Lower lobe of right lung (tissue), 2 donors: ENCODE measurements at places on chromosomes 7 and 10.

DNA sequence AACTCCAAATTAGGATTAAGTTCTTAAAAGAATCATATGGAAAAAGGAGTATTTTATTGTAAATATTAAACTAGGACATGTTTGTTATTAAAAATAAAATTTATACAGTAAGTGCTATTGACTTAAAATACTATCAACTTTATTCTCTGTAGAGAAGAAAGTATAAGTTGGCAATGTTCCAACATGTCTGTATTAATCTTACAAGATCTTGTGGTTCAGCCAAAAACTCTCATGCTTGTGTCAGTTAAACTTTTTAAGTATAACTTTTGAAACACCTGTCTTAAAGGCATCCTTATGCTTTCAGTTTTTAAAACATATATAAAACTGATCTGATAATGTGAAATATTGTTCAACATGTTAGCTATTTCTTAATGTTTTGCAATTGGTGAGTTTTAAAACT, 160.7 kb downstream of the ZEB1 start:
- H3K4me1 ChIP-seq = no peaks in the 10 kb centered on the region
- no peaks in the 10 kb centered on the region for H3K36me3 ChIP-seq
- H3K27me3 ChIP-seq = no peaks in the 10 kb centered on the region
- H3K4me3 ChIP-seq = no peak overlapping the region
- no peak overlapping the region for H3K27ac ChIP-seq

DNA sequence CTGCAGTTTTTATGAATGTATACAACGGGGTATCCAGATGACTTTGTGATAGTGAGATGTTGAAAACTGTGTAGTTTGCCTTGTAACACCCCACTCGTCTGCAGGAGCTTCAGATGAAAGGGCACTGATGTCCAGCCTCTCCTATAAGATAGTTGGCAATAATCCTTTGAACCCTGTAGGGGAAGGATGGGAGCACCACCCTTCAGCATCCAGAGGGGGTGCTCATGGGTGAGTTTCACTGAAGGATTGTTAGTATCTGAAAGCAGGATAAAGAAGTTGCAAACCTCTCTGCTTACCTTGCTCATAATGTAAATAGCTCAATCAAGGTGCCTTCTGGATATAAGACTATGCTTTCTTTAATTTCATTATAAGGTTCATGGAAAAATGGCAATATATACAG, 201.5 kb downstream of the TMEM178B start:
- H3K27me3 ChIP-seq = no peaks in the 10 kb centered on the region
- H3K27ac ChIP-seq = no peak overlapping the region
- H3K36me3 ChIP-seq = no peaks in the 10 kb centered on the region
- no peak overlapping the region for H3K4me3 ChIP-seq
- DNase-seq = no peak

- no peaks in the 10 kb centered on the region for H3K4me1 ChIP-seq
- H3K36me3 ChIP-seq = no peaks in the 10 kb centered on the region
- no peak overlapping the region for H3K4me3 ChIP-seq
- H3K27me3 ChIP-seq = no peaks in the 10 kb centered on the region
Measured at GRCh38 chr7:14351167-14351566, 361.7 kb upstream of the ETV1 start.

DNA sequence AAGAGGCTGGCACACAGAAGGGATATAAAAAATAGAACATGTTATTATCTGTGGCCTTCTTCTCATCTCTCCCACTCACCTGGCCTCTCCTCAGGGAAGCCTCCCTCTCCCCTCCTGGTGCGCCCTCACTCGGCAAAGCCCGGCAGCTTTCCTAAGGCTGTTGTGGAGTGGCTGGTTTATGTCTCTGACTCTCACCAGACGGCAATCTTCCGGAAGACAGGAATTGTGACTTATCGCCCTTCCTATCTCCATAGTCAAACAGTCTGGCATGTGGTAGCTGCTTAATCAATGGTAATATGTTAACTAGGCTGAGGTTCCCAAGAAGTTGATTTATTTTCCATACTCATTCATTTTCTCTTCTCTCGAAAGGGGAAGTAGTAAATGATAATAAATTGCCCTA, 78.7 kb downstream of the ATXN7L1 start:
- H3K36me3 ChIP-seq = no peaks in the 10 kb centered on the region
- H3K27me3 ChIP-seq = no peaks in the 10 kb centered on the region
- no peak overlapping the region for H3K4me3 ChIP-seq
- no peak for DNase-seq

GRCh38 chr10:1273372-1274105, 217.4 kb downstream of the WDR37 start:
- DNase-seq = no peak
- no peaks in the 10 kb centered on the region for H3K36me3 ChIP-seq
- no peak overlapping the region for H3K27ac ChIP-seq
- H3K4me1 ChIP-seq = no peaks in the 10 kb centered on the region
- H3K4me3 ChIP-seq = no peak overlapping the region

- H3K4me1 ChIP-seq = no peaks in the 10 kb centered on the region
- no peak for DNase-seq
- H3K27me3 ChIP-seq = no peaks in the 10 kb centered on the region
- H3K4me3 ChIP-seq = no peak overlapping the region
- peaks cover 74% of the 10 kb centered on the region for H3K36me3 ChIP-seq
Measured at GRCh38 chr7:139284252-139284896, 53.3 kb downstream of the UBN2 start.

DNA sequence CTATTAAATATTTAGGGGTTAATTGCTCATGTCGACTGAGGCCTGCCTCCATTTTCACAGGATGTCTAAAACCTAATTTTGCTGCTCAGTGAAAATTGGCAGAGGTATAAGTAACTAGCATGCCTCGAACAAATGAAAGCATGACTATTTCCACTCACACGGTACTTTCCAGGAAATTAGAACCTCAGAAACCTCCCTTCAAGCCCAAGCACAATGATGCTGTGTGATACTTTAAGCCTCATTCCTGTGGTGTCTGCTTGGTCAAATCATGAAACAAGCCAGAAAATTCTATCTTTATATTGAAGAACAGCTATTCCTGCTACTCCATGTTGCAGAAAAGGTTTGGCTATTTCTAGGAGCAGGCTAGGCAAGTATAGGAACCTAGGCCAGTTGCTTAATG, 203.0 kb downstream of the SORCS3 start:
- no peak for DNase-seq
- no peaks in the 10 kb centered on the region for H3K27me3 ChIP-seq
- no peak overlapping the region for H3K4me3 ChIP-seq

- H3K4me1 ChIP-seq = no peaks in the 10 kb centered on the region
- DNase-seq = no peak
- no peak overlapping the region for H3K4me3 ChIP-seq
- H3K36me3 ChIP-seq = no peaks in the 10 kb centered on the region
- no peak overlapping the region for H3K27ac ChIP-seq
Measured at GRCh38 chr7:132113536-132114371, 462.5 kb downstream of the PLXNA4 start.

- H3K36me3 ChIP-seq = no peaks in the 10 kb centered on the region
- peaks cover 13% of the 10 kb centered on the region for H3K4me1 ChIP-seq
- DNase-seq = no peak
Measured at GRCh38 chr7:92785923-92786322, 50.5 kb downstream of the CDK6 start.

- DNase-seq = no peak
- H3K36me3 ChIP-seq = no peaks in the 10 kb centered on the region
- H3K4me1 ChIP-seq = no peaks in the 10 kb centered on the region
- H3K4me3 ChIP-seq = no peak overlapping the region
- H3K27ac ChIP-seq = no peak overlapping the region
- H3K27me3 ChIP-seq = no peaks in the 10 kb centered on the region
Measured at GRCh38 chr7:8931906-8932646, 498.7 kb downstream of the NXPH1 start.

DNA sequence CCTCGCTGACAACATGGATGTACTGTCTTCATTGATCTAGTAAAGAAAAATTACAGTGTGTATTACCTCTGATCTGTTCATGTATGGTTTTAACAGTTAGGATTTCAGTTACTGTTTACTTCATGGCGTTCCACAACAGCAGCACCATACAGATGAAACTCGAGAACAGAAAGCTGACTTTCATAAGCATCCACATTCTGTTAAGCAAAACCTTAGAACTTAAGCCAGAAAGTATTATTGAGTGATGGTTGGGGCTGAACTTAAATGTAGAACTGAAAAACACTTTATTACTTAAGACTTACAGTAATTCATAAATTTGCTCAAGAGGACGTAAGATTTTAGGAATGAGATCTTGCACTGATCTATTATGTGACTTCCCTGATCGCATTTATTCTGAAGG, 3.7 kb downstream of the MRPL32 start:
- DNase-seq = no peak
- H3K27me3 ChIP-seq = no peaks in the 10 kb centered on the region
- H3K36me3 ChIP-seq = peaks cover 53% of the 10 kb centered on the region
- no peak overlapping the region for H3K4me3 ChIP-seq
- H3K27ac ChIP-seq = no peak overlapping the region

- peaks cover 79% of the 10 kb centered on the region for H3K4me1 ChIP-seq
- H3K4me3 ChIP-seq = no peak overlapping the region
- H3K27ac ChIP-seq = no peak overlapping the region
Measured at GRCh38 chr10:112958275-112958995, 8.4 kb downstream of the TCF7L2 start.

- no peak for DNase-seq
- H3K36me3 ChIP-seq = no peaks in the 10 kb centered on the region
Measured at GRCh38 chr10:47332371-47332770, 10.1 kb downstream of the GDF2 start.

DNA sequence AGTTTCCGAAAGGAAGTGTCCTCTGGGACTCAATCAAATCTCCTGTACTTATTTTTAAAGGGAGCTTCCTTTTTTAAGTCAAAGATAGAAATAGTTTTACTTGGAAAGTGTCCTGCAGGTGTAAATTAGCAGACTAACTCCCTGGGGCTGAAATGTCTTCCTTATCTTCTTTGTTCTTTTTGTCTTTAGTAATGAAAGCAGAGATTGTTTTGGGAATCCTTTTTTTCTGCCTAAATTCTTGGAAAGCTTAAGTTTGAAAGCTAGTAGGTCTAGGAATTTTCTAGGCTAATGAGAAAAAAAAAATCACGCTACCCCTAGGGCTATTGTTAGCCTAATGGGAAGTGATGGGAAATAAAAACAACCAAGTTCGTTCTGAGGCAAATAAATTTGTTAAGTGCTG, 139.1 kb upstream of the CSTF2T start:
- no peaks in the 10 kb centered on the region for H3K27me3 ChIP-seq
- H3K4me1 ChIP-seq = no peaks in the 10 kb centered on the region
- H3K36me3 ChIP-seq = no peaks in the 10 kb centered on the region
- H3K4me3 ChIP-seq = no peak overlapping the region

DNA sequence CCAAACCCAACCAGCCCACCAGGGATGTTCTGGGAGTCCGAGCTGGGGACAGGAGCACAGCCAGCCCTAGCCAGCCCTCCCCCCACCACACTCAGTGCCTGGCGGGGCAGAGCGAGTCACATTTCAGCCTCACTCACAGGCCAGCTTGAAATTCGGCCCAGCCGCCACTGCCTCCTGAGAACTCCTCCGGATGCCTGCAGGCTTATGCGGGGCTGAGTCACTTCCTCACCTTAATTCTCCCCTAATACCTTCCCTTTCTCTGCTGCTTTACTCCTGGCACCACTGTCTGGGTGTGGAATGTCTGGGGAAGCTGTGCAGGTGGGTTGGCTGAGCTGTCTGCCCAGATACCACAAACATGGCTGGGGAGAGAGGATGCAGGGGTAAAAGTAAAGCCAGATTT, 22.6 kb upstream of the DLG5 start:
- H3K27ac ChIP-seq = no peak overlapping the region
- H3K36me3 ChIP-seq = no peaks in the 10 kb centered on the region
- H3K27me3 ChIP-seq = no peaks in the 10 kb centered on the region
- H3K4me1 ChIP-seq = no peaks in the 10 kb centered on the region
- H3K4me3 ChIP-seq = no peak overlapping the region

GRCh38 chr10:82464191-82464818, 589.3 kb downstream of the NRG3 start:
- DNase-seq = no peak
- H3K4me1 ChIP-seq = no peaks in the 10 kb centered on the region
- no peaks in the 10 kb centered on the region for H3K27me3 ChIP-seq
- no peaks in the 10 kb centered on the region for H3K36me3 ChIP-seq
- no peak overlapping the region for H3K4me3 ChIP-seq
- no peak overlapping the region for H3K27ac ChIP-seq

DNA sequence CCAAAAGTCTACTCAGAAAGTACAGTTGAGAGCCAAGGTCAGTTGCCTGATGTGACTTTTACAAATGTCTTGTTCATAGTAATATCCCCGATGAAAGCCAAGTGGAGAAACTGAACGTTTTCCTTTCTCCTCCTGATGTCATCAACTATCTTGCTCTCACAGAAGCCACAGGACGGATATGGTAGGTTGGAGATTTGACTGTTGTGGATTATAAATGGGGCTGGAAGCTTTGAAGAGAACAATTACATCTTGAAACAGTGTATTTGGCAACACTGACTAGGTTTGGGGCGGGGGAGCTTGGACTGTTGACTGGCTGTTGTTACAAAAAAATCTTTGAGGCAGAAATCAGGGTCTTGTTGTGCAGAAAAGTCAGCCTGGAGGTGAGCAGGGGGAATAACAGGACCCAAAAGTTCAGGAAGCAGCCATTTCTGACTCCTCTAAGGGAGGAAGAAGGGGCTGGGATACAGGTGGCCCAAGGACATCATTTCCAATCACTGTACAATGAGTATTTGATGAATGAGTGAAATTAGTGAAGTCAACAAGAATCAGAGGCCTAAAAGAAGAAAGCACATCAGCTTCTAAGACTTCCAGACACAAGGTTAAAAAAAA, 24.3 kb downstream of the PLEKHS1 start:
- no peak overlapping the region for H3K27ac ChIP-seq
- no peaks in the 10 kb centered on the region for H3K36me3 ChIP-seq
- no peak overlapping the region for H3K4me3 ChIP-seq
- H3K27me3 ChIP-seq = no peaks in the 10 kb centered on the region
- DNase-seq = no peak

DNA sequence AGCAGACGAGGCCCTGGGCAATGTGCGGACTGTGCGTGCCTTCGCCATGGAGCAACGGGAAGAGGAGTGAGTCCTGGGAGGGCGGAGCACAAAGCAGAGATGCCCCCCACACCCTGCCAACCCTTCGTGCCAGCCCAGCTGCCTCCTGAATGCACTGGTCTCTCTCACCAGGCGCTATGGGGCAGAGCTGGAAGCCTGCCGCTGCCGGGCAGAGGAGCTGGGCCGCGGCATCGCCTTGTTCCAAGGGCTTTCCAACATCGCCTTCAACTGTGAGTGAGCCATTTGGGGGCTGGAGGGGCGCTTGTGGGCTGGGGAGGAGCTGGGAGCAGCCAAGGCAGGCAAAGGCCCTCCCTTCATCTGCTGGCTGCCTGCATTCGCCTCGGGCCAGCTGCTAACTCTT, 7.7 kb downstream of the ABCB8 start:
- no peak overlapping the region for H3K27ac ChIP-seq
- DNase-seq = no peak
- peaks cover 19% of the 10 kb centered on the region for H3K4me1 ChIP-seq
- H3K4me3 ChIP-seq = no peak overlapping the region
